ENCODE measurements at places on chromosomes 16 and 17.

DNA sequence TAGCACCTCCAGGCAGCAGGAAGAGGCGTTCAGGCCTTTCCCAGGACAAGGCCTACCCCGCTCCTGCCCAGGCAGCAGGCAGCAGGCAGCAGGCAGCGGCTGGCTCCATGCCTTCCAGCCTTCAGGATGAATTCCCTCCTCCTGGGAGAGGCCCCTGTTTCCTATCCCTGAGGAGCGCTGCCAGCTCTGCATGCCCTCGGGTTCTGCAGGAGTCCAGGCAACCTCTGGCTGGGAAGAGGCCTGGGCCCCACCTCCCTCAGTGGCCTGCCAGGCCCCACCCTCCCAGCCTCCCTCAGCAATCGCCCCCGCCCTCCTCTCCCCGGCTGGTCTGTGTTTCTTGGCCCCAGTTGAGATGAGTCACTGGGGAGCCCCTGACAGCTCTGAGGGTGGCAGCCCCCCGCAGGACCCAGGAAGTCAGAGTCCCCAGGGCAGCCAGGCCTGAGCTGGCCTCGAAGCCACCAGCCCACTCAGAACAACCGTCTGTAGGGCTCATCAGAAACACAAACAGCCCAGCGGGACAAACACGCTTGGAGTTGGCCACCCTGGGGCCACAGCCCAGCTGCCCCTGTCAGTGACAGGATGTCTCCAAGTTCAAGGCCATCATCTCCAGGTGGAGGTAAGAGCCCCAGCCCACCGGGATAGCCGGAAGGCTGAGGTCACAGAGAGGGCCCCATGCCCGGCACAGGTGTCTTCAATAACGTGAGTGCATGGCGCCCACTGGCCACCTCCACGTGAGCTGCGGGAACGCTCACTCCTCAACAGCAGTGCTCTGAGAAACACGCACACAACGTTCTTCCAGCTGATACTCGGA, 39.5 kb upstream of the CIBAR2 start:
- DNase-seq, result no peak

DNA sequence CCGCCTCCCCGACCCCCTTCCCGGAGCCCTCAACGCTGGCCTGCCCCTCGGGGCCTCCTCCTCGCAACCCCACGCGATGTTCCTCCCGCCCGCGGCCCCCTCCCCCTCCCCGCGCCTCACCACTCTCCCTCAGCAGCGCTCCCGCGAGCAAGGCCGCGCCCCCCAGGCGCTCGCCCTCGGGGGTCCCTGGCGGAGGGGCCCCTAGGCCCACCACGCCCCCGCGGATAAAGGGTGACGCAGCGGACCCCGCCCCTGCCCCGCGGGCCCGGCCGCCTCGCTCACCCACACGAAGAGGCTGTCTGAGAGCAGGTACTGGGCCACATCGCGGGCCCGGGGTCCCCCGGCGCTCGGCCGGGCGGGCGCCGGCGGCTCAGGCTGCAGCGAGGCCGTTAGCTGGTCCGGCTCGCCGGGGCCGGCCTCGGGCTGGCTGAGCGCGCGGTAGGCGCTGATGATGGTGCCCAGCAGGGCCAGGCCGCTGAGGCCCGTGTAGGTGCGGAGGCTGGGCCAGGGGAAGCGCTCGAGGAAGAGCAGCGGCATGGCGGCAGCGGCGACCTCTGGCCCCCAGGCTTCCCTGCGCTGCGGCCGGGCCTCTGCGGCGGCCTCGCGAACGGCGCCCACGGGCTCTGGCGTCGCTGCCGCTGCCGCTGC, 430 bp downstream of the AMFR start:
- DNase-seq, result peak; percentile 74

GRCh38 chr16:80459331-80459777, 81.4 kb upstream of the DYNLRB2 start:
- no peak for DNase-seq

GRCh38 chr17:49353607-49354006, 8.4 kb downstream of the ZNF652 start:
- DNase-seq, result no peak

DNA sequence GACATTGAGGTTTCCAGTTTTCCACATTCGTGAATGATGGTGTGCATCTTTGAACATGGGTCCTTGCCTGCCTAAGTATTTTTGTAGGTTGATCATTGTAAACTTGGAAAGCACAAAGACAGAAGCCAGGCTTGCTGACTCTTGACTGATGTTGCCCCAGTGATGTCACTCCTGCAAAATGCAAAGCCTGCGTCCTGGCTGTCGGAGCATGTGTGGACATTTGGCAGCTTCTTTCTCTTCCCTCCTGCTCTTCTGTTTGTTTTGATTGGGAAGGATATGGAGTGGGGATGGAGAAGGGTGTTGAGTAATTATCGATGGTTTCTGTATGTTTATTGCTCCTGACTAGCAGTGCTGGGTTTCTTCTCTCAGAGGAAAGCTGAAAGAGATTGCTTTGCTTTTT, 3.2 kb downstream of the NDE1 start:
- no peak for DNase-seq

DNA sequence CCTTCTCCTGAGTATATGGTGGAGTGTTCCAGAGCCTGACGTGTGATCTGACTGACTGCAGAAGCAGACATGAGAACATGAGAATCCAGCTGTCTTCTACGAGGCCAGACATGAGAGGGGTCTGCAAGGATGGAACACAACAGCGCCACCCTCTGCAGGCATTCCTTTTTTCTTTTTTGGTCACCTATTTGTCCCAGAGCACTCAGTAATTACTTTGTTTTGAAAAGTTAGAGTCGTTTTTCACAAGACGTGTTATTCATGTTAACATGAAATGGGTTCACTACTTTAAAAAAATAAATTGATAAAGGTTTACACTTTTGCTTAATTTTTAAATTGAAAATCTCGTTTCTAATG, 43.8 kb upstream of the ATP2A3 start:
- DNase-seq, result no peak

DNA sequence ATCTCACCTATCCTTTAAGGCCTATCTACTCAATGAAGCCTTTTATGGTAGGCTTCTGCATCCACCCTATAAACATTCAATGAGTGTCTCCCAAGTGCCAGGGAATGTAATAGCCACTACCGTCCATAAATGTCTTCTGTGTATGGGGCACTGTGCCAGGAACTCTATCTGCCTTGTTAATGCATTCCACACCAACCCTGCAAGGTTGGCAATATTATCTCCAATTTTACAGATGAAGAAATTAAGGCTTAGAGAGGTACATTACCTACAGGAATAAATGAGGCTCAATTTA, 20.0 kb downstream of the MAP3K14 start:
- no peak for DNase-seq

GRCh38 chr16:46996391-46996790, 22.9 kb upstream of the DNAJA2 start:
- no peak for DNase-seq

- no peak for DNase-seq
Measured at GRCh38 chr17:66900126-66901010, 64.1 kb upstream of the CACNG4 start.

DNA sequence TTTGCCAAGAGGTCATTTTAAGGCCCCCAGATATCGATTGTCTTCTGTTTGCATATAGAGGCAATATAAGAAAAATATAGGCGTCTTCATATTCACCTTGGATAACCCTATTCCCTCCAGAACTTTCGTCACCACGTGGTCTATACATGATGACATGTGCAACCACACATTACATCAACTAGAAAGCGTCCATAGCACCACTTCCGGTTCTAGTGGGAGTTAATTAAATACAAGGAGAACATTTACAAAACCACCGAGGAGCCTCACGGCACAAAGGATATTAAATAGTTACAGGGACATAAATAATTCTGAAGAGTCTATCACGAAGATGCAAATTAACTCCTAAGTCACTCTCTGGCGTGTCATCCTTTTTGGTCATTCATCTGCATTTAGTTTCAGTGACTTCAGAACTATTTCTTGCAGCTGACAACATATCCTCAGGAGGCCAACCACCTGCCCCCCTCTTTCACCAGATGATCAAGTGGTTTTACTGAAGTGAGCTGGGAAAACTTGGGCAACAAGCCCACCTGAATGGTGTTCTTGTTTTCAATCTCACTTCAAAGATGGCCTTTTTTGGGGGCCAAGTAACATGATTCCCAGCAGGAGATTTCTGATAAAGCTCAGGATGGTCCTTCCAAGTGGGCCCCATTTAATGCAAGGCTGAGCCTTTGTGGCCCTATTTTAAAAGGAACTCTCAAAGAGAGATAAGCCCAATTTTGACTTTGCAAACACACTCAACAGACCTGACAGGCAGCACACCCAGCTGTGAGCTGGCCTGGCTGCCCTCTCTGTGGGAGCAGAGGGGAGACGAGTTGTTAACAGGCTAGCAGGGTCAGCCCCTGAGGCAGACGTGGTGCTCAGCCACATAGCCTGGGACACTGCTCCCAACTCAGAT, 15.3 kb downstream of the CMTM3 start:
- no peak for DNase-seq

DNA sequence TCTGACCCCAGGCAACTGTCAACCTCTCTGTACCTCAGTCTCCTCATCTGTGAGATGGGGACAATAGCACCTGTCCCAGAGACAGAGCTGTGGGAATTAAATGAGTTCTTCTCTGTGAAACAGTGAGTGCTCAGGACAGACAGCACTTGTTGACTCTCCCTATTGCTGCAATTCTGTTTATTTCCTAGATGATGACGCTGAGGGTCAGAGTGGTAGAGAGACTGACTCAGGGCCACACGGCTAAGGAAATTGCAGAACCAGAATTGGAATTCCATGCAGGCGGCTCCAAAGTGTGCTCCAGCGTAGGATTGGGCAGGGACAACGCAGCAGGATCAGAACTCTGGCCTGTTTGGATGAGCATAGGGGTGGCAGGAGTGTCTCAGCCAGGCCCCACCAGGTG, 302.2 kb downstream of the C16orf95 start:
- no peak for DNase-seq

- DNase-seq, result no peak
Measured at GRCh38 chr16:53599548-53599947, 96.5 kb upstream of the AKTIP start.

- DNase-seq, result no peak
Measured at GRCh38 chr17:40561871-40562611, 3.2 kb downstream of the CCR7 start.

GRCh38 chr17:72092710-72093322, 28.0 kb upstream of the SOX9 start:
- no peak for DNase-seq

- DNase-seq, result no peak
Measured at GRCh38 chr17:59876107-59876506, 16.6 kb downstream of the TUBD1 start.

GRCh38 chr16:468068-468821, 42.8 kb downstream of the RAB11FIP3 start:
- DNase-seq, result no peak

DNA sequence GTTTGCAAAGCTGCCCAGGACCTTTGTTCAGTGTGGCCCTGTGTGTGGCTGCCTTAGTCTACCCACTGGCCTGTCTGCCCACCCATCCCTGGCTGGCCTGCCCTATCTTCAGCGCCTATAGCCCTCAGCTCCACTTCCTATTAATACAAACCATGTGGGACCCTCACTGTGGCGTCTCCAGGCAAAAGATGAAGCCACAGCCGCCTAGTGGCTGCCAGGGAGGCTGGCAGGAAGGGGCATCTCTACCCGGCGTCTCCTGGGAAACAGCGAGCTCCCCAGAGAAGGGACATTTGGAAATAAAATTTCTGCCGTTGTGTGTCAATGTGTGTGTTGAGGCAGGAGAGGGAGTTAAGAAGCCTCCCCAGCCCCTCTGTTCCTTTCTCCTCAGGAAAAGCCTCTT, 31.5 kb downstream of the NEUROD2 start:
- DNase-seq, result no peak

DNA sequence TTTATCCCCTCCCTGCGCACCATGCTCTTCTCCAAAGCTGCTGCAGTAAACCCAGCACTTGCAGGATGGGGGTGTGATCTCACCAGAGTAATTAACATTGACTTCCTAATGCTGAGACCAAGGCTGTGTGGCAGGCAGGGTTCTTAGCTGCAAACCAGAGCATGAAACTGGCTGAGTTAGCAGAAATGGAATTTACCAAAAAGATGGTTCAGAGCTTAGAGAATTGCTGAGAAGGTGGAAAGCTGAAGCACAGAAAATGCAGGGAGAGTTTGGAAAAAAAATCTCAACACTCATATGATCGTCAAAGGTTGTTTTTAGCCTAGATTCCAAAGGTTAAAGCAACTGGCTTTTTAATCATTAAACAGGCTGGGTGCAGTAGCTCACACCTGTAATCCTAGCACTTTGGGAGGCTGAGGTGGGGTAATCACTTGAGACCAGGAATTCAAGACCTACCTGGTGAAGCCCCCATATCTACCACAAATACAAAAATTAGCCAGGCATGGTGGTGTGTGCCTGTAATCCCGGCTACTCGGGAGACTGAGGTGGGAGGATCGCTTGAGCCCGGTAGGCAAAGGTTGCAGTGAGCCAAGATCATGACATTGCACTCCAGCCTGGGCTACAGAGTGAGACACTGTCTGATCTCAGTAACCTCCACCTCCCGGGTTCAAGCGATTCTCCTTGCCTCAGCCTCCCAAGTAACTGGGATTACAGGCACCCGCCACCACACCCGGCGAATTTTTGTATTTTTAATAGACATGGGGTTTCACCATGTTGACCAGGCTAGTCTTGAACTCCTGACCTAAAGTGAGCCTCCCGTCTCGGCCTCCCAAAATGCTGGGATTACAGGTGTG, 6.0 kb upstream of the TXNDC11 start:
- DNase-seq, result no peak

- no peak for DNase-seq
Measured at GRCh38 chr16:68493412-68494070, 45.2 kb upstream of the SMPD3 start.

DNA sequence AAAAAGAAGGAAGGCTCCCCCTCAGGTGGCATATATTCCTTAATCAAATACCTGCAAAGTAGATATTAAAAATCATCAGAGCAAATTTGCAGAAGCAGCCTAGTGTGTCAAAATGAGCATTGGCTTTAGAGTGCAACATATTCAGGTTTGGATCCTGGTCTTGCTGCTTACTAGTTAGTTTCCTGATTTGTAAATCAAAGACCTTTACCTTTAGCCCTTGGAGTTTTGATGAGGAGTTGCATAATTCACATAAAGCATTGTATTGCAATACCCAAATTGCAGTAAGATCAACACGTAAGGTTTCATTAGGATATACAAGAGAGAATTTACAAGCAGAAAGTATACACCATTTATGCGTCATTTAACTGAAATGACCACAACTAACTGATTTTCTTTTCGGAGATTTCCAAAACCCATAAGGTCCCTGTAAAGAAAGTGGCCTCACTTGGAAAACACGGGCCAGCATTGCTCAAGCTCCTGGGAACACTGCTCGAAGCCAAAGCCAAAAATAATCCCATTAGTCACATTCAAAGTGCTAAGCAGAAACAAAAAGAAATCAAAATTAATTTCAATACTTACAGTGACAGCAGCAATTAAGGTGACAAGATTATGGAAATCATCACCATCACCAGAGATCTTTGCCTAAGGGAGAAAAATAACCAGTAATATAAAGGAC, 415.9 kb upstream of the ERCC4 start:
- no peak for DNase-seq
